Activated CD4-positive, alpha-beta T cell treated with anti-CD3 and anti-CD28 coated beads for 36 hours (primary cell): ENCODE measurements at places on chromosomes 1 and 21. TPM values are rescaled to one million over a fixed set of nuclear protein-coding genes. Genes with fewer than 3 reads are reported as not detected.

DNA sequence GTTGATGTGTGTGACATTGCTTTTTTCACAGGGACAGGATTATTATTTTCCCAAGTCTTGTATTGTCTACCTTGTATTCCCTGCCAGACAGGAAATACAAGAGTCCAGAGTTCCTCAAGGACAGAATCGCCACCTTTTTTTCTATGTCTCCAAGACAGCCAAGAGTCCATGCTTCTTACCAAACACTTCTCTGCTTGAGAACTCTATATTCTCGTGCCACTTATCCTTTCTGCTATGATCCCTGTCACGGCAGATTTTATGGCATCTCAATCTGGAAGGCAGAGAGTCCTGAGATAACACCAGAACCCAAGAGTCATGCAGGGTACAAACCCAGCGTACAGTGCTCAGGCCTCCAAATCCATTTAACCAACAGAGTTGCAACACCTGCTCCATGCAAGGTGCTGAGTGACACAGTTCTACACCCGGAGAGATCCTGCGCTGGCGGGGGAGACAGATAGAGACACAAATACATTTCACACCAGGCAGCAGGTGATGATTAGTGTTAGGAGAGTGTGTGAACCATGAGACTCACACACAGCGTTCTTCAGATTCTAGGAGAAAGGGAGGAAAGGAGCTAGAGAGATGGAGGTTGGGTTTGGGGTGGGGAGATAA lies 107.6 kb downstream of the NAV1 start:
- DNase-seq: no peak
- no peaks in the 10 kb centered on the region for H3K4me1 ChIP-seq
- H3K27me3 ChIP-seq: peaks cover 28% of the 10 kb centered on the region
- no peaks in the 10 kb centered on the region for H3K36me3 ChIP-seq
- no peak overlapping the region for H3K27ac ChIP-seq

- H3K4me1 ChIP-seq: no peaks in the 10 kb centered on the region
- no peaks in the 10 kb centered on the region for H3K36me3 ChIP-seq
- DNase-seq: no peak
- peaks cover 26% of the 10 kb centered on the region for H3K27me3 ChIP-seq
- H3K27ac ChIP-seq: no peak overlapping the region
Measured at GRCh38 chr1:208254376-208254775, 10.2 kb upstream of the PLXNA2 start.

GRCh38 chr1:22822371-22822770 lies 111.7 kb downstream of the EPHB2 start:
- no peak overlapping the region for H3K4me3 ChIP-seq
- no peaks in the 10 kb centered on the region for H3K36me3 ChIP-seq
- H3K27me3 ChIP-seq: peaks cover 2% of the 10 kb centered on the region
- H3K4me1 ChIP-seq: no peaks in the 10 kb centered on the region

Gene WNT9A
- not detected for total RNA-seq

DNA sequence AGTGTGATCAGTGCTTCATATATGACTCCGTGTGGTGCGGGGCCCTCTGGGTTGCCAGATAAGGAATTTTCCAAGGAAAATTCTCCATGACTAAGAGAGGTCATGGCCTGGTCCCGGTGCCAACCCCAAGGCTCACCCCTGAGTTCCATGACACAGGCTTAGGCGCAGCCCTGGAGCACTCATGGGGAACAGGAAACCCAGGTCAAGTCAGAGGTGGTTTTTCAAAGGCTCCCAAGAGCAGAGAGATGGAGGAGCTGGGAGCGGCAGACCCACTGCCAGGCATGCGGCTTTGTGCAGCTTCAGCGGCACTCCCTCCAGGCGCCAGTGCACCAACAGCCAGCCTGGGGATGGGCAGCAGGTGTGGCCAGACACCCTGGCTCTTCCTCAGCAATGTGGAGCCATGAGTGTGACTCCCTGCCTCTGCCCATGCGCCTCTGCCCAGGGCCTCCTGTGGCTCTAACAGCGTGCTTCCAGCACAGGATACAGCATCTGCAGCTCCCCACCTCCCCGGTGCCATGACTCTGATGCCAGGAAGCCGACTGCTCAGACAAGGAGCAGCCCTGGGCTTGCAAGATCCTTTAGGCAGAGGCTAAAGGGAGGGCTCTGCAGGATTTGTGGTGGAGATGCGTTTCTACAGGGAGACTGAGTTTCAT lies 47.3 kb downstream of the GPR161 start:
- H3K4me3 ChIP-seq: no peak overlapping the region
- H3K4me1 ChIP-seq: no peaks in the 10 kb centered on the region
- H3K27ac ChIP-seq: no peak overlapping the region
- H3K27me3 ChIP-seq: peaks cover 3% of the 10 kb centered on the region
- DNase-seq: no peak
- no peaks in the 10 kb centered on the region for H3K36me3 ChIP-seq
